Fibroblast of skin of right biceps (primary cell): ENCODE measurements at places on chromosomes 3 and 15.

DNA sequence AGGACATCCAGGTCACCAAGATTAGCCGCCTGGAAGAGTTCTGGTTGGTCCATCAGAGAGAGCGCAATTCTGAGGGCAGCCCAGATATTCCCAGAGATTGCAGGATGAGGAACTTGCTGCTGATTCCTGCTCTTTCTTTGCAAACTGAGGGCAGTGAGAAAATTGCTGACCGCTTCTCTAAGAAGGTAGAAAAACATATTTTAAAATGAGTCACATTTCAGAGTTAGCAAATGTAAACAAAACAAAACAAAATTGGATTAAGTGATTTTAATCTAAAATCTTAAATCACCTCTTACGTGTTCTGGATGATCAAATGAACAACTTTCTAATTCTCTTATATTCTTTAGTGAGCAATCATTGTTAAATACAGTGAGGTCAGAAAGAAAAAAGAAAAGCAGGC is 149.0 kb downstream of the USP13 start:
- DNase-seq, result peak; percentile 8

DNA sequence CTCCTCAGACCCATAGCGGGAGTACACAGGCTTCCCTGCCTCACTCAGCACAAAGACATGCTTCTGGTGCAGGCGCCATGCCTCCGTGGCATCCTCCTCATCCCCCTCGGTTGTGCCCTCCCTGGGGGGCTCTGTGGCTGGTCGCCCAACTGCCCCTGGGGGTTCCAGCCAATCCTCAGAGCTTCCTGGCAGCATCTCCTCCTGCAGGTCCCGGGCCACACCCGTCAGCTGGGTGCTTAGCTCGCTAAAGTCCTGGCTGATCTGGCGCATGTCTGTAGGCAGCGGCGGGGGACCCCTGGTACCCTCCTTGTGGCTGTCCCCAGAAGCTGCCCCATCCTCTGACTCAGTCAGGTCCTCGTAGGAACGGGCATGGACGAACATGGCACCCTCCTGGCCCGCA is 7.9 kb upstream of the MST1R start:
- no peak for DNase-seq

GRCh38 chr3:50575372-50575771 is 6.0 kb downstream of the HEMK1 start:
- DNase-seq, result no peak

DNA sequence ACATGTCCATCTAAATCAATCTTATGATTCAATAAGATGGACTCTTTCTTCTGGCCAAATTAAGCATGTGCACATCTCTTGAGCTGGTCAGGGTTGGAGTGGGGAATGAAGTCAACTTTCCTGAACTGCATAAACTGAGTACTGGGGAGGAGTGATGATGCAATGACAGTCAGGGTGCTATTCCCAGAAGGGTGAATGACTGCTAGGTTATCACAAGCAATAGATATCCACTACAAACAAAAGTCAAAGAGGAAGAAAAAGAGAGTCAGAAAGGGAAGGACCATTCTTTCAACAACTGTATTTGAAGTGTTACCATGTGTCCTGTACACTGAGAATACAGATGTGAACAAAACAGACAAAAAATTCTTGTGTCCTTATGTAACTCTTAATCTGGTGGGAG is 70.0 kb downstream of the ALCAM start:
- DNase-seq, result no peak

DNA sequence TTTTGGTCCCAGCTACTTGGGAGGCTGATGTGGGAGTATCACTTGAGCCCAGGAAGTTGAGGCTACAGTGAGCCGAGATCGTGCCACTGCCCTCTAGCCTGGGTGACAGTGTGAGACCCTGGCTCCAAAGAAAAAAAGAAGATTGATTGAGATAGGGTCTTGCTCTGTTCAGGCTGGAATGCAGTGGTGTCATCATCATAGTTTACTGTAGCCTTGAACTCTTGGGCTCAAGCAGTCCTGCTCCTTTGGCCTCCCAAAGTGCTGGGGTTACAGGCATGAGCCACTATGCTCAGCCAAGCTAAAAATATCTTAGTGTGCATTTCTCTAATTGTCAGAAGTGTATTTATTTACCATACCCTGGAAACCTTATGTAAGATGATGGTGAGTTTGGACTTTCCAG is 43.9 kb downstream of the IGF1R start:
- no peak for DNase-seq

GRCh38 chr3:128383316-128384235 is 83.1 kb downstream of the DNAJB8 start:
- DNase-seq, result peak; percentile 56

GRCh38 chr3:57224856-57225255 is 2.7 kb upstream of the APPL1 start:
- DNase-seq, result peak; percentile 11

GRCh38 chr3:25304916-25305315 is 123.1 kb upstream of the RARB start:
- DNase-seq, result no peak

DNA sequence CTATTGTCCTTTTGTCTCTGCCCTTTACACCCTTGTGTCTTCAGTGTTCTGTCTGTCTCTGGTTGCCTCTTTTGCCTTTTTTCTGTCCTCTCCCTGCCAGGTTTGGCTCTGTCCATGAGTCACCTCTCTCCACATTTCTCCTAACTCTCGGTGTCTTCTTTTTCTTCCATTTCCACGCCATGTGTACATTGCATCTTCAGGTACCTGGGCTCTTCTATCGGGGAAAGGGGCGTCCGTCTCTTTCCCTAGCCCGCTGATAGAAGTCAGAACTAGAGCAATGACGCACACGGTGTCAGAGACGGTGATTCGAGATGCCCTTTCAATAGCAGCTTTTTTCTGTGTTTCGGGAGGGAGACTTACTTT is 641 bp downstream of the OPA1 start:
- peak; percentile 31 for DNase-seq

DNA sequence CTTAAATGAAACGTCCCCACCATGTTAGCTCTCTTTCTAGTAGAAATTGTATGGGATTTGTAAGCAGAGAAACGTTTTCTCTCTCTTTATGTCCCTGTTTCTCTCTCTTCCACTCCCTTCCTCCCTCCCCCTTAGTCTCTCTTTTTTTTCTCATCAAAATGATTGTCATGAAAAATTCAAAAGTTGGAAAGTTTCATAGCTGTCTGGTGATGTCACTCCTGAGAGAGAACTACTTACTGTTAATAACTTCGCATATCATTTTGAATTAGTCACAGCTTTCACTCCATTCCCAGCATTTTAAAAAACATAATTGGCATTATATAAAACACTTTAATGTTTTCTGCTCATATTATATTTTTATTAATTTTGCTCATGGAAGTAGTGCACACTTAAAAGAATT is 331.1 kb downstream of the C3orf38 start:
- peak; percentile 63 for DNase-seq

GRCh38 chr3:177883957-177884356 is 652.3 kb upstream of the KCNMB2 start:
- no peak for DNase-seq

- DNase-seq, result no peak
Observed at GRCh38 chr15:79060175-79060574, 30.4 kb downstream of the RASGRF1 start.

GRCh38 chr3:128584412-128585020 is 66.1 kb downstream of the RPN1 start:
- peak; percentile 71 for DNase-seq

DNA sequence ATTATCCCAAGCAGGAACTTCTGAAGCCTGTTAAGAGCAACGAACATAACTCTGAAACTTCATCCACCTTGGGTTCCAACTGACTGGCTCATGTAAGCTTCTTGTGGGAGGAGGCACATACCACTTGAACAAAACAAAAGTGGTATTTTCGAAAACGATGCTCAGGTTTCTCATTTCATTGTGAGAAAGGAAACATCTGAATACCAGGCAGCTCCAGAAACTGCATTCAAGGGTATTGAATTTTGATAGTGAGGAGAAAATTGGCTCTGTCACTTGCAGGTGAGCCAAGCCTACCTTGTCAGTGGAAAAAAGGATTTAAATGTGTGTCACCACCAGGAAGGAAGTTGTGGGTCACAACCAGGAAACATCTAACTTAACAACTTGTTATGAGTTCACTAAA is 218.1 kb upstream of the SATB1 start:
- DNase-seq, result no peak

DNA sequence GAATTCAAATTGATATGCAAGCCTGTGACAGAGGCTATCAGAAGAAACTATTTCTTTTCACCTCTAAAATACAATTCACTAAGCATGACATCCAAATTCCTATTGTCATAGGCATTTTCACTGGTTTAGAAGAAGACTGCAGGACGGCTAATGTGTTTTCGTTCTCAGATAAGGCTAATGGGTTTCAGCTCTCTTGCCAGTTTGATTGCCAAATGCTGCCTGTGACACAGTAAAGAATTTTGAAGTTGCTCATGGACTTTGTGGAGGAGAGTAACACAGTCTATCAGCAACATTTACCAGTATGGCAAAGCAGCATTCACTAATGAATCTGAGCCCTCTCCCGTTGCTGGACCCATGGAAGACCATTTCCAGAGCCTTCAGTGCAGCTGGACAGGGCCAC is 948.1 kb downstream of the FHIT start:
- DNase-seq, result peak; percentile 53

DNA sequence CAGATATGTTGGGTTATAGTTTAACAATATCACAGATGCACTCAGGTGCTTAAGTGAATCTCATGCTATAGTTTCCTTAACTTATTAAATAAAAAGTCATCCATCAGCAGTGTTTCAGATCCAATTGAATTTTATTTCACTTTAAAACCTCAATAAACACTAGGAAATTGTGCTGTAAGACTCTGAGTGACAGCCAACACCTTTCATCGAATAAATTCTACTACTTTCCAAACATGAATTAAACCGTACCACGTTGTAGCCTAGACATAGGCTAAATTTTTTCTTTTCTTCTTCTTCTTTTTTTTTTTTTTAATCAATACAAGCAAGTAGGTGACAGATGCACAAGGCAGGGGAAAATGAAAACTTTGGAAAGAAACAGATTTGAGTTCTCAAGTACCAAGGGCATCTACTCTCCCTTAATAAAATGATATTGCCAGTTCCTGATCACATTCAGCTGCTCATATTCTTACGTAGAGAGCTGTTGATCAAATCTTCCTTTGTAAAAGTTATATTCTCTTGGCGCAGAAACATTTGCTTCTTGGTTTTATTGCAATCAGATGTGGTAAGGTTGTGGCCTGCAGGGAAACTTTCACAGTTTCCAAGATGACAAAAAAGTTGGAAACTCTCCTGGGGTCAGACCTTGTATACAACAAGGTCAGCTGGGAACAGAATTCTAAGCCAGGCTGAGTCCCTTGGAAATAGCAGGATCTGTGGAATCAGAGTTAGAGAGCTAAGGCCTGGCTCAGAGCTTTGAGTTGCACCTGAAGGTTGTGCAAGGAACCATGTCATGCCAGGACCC is 147.7 kb downstream of the CD47 start:
- no peak for DNase-seq

- peak; percentile 17 for DNase-seq
Observed at GRCh38 chr15:75178171-75178937, 23.3 kb upstream of the C15orf39 start.

DNA sequence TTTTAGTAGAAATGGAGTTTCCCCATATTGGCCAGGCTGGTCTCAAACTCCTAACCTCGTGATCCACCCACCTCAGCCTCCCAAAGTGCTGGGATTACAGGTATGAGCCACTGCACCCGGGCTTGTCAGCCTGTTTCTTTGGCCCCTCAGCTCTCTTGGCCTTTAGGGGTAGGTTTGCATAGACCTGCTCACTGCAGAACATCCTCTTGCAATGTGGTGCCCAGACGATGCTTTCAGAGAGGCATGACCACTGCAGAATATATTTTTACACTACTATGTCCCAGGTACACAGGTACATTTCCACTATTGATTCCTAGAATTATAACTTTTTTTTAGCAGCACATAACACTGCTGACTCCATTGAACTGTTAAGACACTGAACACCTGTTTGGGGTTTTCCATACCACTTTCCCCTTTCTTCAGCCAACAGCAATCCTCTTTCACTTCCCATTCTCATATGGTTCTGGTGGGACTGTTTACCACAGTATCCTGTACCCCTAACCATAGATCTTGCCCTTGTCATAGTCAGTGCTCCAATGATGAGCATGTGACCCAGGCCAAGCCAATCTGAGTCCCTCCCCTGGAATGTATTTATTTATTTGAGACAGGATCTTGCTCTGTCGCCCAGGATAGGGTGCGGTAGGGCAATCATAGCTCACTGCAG is 21.1 kb downstream of the CCDC32 start:
- DNase-seq, result no peak

DNA sequence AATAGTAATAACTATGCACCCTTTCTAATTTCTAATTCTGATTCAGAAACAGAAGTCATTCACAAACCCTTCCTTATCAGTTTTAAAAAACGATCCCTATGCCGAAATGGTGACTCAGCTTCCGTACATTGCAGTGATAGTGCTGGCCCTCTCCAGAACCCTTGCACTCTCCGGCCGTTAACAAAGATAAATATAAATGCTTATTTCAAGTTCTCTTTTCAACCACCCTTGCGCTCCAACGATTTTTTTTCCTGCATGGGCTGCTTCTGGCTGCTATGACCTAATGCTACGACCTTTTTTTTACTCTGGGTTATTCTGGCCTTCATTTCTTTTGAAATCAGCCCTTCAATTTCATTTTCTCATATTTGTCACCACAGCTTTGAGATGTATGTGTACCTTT is 646.2 kb downstream of the NTRK3 start:
- no peak for DNase-seq

DNA sequence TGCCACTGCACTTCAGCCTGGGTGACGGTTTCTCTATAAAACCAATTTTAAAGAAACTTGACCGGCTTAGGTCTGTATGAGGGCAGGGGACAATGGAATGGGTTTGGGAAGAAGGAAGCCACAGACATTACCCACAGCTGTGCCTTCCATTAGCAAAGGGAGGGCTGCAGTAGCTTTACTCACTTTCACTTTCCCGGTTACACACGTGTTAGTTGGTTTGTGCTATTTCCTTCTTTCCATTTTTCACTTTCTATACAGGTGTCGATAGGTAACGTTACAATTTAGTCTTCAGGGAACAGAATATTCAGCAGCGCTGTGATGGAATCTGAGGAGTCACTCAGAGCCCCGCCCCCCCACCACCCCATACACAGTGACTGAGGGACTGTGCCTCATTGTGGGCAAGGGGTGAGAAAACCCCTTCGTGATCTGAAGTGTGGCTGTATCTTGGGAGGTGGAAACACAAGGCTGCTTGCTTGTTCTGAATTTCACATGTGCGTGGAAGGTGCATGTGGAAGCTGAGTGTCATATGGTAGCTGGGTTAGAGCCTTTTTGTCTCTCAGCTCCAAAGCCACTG is 44.8 kb upstream of the RPL32 start:
- no peak for DNase-seq

- DNase-seq, result no peak
Observed at GRCh38 chr15:77479015-77479414, 58.3 kb downstream of the HMG20A start.

- no peak for DNase-seq
Observed at GRCh38 chr3:48535578-48535977, 21.0 kb downstream of the PFKFB4 start.

- no peak for DNase-seq
Observed at GRCh38 chr15:64901914-64902313, 9.8 kb upstream of the ANKDD1A start.

DNA sequence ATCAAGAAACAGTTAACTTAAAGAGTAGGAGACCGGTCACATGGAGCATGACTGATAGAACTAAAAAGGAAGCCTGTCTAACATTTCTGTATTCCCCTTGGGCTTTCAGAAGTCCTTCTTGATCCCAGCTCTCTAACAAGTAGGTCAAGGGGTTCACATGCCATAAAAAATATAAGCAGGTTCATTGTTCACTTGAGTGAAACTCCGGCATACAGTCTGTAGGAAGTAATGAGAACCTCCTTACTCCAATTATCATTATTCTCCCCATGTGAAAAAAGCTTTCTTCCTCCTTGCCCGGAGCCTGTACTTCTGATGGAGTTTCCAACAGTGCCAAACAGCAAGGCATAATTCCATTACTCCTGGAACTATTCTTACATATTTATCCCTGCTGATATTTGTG is 242.8 kb upstream of the CNTN4 start:
- DNase-seq, result no peak
